ENCODE measurements at places on chromosomes 1 and 21.

DNA sequence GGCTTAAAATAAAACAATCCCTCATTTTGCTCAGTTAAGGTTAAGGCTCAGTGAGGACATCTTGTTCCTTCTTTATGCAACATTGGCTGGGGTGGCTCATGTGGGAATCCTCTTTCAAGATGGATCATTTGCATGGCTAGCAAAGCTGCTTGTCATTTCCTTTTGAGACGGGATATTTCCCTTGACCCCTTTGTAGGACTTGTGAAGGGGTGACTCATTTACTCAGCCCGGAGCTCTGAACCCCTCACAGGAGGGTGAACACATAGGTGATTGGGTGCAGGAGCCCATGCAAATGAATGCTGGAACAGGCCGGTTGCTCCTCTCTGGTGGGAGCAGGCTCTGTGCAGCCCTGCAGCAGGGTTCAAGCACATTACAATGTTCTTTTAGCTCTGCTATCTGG is 15.8 kb upstream of the C8A start:
- DNase-seq = no peak

- DNase-seq = no peak
These were observed 26.1 kb upstream of the SDC3 start for GRCh38 chr1:30934613-30935012.

DNA sequence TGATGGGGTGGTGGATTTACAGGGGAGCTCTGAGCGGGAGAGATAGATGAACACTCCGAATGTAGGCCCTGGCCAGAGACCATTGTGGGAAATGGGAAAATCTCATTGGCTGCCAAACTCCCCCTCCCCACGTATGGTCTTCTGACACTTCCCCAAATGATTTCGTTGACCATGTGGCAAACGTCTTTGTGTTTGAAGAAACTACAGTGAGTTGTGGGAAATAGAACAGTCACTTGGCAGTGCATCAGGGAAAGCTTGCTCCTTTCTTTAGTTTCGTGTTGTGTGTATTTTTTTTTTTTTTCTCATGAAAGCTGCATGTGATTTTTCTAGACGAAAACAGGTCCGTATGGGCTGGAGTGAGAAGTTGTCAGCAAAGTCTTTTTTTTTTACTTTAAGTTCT is 25.0 kb upstream of the GRIK3 start:
- no peak for DNase-seq

DNA sequence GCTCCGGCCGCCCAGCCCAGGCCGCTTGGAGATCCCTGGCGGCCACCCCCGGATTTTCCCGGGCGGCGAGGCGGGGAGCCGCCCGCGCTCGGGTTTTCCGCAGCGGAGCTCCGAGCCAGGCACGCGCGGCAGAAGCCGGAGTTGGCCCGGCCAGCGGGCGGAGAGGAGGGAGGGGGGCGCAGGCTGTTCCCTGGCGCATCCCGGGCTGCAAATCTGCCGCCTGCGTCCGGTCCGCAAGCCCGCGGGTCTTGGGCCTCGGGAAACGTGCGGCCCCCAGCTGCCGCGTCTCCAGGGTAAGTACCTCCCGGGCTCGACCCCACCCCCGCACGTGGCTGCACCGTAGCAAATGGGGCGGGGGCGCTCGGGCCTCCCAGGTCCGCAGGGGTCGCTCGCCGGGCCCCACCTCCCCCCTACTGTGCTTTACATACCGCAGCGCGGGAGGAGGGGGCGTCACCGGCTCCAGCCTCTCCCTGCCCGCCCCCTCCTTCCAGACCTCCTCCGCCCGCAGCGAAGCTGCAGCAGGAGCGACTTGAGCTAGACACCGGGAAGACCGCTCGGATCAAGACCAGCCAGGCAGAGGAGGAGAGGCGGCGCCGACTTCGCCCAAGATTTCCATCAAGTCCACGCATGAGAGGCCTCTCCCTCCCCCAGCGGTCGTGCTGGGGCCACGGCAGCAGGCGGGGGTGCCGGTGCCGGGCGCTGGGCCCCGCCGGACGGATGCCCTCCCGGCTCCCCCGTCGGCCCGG is 1.6 kb downstream of the TMEM200B start:
- DNase-seq = no peak

- no peak for DNase-seq
These were observed 93.8 kb downstream of the C21orf91 start for GRCh38 chr21:17725339-17725738.

DNA sequence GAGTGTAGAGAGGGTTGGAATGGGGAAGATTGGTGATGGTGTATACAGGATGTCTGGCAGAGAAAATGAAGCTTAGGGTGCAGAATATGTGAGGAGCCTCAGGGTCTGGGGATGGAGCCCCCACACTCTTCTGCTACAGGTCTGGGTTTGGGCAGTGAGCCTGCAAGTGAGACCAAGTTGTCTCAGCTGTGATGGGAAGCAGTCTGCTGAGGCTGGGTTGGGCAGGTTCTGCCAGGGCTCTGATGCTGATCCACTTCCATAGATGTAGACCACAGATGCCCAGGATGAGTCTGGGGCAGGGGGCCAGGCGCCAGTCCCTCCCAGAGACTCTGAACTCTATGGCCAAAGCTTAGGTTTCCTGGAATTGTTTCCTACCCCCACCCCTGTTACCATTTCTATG is 516.9 kb downstream of the PTPRU start:
- no peak for DNase-seq

- no peak for DNase-seq
These were observed 2.1 kb downstream of the CDK18 start for GRCh38 chr1:205506409-205507200.

- no peak for DNase-seq
These were observed 214.1 kb downstream of the DYRK1A start for GRCh38 chr21:37580666-37581065.

DNA sequence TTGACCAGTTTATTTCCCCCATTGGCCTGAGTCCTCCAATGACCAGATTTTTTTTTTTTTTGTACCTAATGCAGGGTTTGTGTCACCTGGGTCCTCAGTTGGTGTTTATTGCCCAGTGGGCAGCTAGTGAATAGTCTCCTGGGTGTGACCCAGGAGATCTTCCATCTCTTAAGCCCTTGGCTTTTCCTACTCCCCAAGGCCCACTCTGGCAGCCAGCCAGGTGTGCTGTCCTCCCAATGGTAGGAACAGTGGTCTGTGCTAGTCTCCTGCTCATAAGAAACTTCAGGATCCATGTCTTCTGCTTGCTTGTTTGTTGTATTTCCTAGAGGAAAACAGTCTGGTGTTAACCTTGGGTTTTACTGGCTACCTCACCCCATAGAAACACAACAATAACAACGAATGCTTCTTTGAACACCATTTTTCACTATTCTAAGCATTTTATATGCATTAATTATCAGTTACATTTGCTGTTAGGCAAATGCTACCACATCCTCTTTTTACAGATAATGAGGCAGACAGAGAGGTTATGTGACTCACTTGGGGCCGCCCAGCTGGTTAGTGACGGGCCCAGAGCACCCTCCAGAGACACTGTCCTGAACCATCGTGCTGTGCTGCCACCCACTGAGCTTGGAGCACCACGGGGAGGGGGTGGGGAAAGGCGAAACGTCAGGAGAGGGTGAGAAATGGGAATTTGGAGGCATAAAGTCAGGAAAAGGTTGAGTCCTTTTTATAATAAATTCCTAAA is 107.5 kb downstream of the HIVEP3 start:
- DNase-seq = peak; percentile 67

GRCh38 chr1:86965012-86965826 is 50.8 kb downstream of the HS2ST1 start:
- no peak for DNase-seq

- DNase-seq = no peak
These were observed 105.1 kb downstream of the ROR1 start for GRCh38 chr1:63878932-63879331.

GRCh38 chr1:246907472-246907871 is 24.3 kb downstream of the AHCTF1 start:
- peak; percentile 49 for DNase-seq

- no peak for DNase-seq
These were observed 713.0 kb downstream of the BRINP3 start for GRCh38 chr1:189764391-189765320.

DNA sequence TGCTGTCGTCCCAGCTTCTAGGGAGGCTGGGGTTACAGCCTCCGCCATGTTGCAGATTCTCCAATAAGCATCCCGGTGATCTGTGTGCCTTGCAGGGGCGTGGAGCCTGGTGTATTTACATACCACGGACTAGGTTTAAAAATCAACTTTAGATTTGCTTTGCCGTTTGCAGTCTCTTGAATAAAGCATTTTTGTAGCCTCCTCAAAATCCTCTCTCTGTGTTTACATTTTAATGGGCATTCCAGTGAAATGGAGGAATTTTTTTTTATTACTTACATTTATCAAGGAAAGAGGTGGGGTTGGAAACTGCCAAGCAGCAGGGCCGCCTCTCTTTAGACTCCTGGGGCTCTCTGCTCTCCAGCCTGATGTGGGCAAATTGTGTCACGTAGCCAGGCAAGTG is 437.5 kb upstream of the VAMP3 start:
- DNase-seq = no peak

DNA sequence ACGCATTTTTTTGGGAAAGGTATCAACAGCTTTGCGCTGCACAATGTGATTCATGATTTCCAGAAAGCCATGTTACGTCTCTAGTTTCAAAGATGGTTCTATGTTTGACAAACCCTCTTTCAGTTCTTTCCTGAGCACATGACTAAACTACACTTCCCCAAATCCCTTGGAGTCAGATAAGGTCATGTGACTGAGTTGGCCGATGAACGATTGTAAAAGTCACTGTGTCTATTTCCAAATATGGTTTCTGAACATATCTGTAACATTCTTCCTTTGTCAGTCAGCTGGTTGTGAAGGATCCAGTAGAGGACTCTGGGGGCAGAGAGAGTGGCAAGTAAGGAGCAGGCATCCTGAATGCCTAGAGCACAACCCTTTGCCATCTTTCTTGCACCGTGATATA is 35.4 kb downstream of the TMPRSS15 start:
- no peak for DNase-seq

DNA sequence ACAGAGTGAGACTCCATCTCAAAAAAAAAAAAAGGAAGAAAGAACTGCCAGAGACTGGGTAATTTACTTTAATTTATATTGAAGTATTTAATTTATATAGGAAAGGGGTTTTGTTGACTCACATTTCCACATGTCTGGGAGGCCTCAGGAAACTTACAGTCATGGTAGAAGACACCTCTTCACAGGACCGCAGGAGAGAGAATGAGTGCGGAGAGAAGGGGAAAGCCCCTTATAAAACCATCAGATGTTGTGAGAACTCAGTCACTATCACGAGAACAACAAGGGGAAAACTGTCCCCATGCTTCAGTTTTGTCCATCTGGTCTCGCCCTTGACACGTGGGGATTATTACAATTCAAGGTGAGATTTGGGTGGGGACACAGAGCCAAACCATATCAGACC is 25.8 kb upstream of the PPP1R8 start:
- DNase-seq = no peak

GRCh38 chr1:100325415-100326324 is 26.6 kb upstream of the CDC14A start:
- DNase-seq = no peak

DNA sequence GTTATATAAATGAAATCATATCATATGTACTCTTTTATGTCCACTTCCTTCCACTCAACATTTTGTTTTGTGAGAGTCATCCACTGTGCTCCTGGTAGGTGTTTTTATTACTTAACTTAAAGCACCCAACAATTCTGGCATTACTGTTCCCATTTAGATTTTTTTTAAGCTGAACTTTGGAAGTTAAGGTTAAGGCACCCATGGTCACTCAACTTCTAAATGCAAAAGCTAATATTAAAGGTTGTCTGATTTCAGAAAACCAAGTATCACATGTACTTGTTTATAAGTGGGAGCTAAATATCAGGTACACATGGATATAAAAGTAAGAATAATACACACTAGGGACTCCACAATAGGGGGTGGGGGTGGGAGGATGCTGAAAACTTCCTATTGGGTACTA is 42.7 kb downstream of the SCMH1 start:
- DNase-seq = no peak

DNA sequence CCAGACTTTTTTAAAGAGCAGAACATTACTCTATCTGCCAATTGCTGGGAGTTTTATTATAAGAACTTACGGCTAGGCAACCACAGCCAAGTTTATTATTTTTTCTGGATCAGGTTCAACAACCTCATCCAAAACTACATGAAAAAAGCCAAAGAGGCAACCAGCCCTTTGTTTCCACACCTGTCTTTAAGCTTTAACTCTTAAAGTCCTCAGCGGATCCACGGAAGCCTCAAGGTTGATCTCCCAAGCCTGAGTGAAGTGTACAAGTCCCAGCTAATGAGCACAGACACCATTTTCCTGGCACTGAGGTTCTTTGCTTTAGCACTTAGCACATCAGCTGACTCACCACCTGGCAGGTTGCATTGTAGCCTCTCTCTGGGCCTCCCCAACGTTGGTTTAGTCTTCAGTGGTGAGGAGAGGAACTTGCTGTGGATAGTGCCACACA is 143.1 kb downstream of the TGFBR3 start:
- no peak for DNase-seq

DNA sequence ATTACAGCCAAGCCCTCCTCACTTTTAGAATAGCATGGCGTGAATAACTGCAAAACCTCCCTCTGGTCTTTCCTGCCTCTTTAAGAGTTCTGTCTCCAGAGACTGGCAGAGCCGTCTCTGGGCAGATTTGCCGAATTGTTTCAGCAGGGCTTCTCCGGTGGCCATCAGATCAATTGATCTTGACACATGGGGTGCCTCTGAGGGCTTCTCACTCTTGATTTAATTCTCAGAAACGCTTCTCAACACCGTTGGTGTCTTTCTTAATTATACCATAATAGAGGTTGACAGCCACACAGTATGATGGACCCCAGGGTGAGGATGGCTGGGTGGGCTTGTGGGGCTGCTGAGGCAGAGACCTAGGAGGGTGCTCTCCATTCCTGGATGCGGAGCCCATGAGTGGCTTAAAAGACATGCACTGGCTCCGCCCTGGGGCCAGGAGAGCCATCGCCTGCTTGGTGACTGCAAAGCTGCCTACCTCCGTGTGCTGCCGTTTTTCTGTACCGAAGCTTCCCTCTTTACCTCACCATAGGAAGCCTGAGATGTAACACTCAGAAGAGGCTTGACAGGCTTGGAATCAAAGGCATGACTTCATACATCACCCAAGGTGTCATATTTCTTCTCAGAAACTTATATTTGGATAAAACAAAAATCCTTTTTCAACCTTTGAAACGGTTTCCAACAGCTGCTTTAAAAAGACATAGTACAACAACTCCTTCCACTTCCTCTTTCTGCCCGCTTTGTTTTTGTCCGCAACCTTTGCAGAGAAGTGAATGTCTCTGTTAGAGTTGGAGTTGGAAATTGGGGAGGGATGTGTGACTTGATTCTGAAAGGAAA is 82.9 kb downstream of the GALNT2 start:
- DNase-seq = peak; percentile 77

DNA sequence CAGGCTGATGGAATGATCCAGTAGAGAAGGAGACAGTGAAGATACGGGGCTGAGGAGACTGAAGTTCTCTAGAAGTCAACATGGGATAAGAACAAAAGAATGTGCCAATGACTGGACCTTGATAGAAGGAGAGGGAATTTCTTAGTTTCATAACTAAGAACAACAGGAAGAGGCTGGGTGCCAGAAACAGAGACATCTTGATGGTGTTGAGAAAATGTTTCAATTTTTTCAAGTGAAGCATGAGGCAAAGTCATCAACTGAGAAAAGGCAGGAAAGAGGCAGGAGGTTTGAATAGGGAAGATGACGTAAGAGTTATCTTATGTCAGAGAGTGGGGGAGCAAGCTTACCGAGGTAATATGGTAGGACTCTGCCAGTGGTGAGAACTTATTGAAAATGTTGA is 80.1 kb downstream of the SPAG17 start:
- no peak for DNase-seq

GRCh38 chr1:47915677-47916353 is 81.4 kb downstream of the TRABD2B start:
- no peak for DNase-seq

- no peak for DNase-seq
These were observed 28.7 kb upstream of the TTLL10 start for GRCh38 chr1:1144843-1145546.

- no peak for DNase-seq
These were observed 88.3 kb downstream of the ABCA4 start for GRCh38 chr1:94032637-94033036.
